ENCODE measurements at places on chromosomes 5 and 9.
A peak's percentile ranks its signal among the peaks of the same experiment; 100 is the strongest.

- no peak for DNase-seq
Measured at GRCh38 chr9:131279196-131279862, 3.0 kb upstream of the FAM78A start.

- DNase-seq, result no peak
Measured at GRCh38 chr9:26013199-26013598, 335.0 kb upstream of the TUSC1 start.

DNA sequence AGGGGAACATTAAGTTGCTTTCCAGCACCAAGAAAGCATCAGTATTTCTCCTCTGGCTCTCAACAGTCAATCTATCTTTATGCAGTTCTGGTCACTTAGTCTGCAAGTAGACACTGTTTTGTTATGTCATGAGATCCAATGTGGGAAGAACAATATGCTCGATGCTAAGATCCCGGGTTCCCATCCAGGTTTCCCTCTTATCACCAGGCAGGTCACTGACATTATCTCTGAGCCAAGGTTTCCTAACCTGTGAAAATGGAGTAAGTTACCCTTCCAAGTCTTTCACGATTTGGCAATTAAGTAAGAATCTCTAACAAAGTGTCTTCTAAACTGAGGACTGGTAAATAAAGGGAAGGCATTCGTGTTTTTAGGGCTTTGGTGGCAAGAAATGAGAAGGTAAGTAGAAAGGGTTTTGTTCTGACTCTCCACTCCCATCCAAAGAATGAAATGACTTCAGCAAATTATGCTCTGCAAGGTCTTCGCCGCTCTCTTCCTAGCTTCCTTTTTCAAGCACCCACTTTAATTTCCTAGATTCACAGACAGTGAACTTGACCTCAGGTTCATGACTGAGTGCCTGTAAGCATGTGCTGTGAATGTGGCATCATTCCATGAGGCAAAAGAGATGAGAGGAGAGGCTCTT lies 86.4 kb downstream of the DCP2 start:
- no peak for DNase-seq

GRCh38 chr5:54021431-54022164 lies 288.8 kb downstream of the ARL15 start:
- DNase-seq, result peak; percentile 35

GRCh38 chr5:143208781-143209510 lies 194.5 kb downstream of the NR3C1 start:
- no peak for DNase-seq

- DNase-seq, result no peak
Measured at GRCh38 chr9:36221667-36222066, 30.9 kb downstream of the CLTA start.

- peak; percentile 90 for DNase-seq
Measured at GRCh38 chr9:70924380-70924779, 197.0 kb downstream of the TRPM3 start.

DNA sequence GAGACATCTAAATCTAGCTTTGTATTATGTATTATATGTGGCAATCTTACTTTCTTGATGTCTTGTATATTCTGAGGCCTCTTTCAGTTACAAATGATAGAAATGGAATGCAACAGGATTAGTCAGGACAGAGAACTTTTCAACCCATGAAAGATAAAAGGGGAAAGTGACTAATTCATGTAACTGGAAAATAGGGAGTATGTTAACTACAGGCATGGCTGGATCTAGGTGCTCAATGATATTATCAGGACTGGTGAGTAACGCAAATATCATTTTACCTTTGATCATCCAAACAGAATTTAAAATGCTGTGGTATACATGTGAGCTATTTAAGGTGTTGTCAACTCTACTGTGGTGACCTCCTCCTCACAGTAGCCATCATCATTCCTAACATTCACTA lies 215.7 kb upstream of the GLRA1 start:
- no peak for DNase-seq

DNA sequence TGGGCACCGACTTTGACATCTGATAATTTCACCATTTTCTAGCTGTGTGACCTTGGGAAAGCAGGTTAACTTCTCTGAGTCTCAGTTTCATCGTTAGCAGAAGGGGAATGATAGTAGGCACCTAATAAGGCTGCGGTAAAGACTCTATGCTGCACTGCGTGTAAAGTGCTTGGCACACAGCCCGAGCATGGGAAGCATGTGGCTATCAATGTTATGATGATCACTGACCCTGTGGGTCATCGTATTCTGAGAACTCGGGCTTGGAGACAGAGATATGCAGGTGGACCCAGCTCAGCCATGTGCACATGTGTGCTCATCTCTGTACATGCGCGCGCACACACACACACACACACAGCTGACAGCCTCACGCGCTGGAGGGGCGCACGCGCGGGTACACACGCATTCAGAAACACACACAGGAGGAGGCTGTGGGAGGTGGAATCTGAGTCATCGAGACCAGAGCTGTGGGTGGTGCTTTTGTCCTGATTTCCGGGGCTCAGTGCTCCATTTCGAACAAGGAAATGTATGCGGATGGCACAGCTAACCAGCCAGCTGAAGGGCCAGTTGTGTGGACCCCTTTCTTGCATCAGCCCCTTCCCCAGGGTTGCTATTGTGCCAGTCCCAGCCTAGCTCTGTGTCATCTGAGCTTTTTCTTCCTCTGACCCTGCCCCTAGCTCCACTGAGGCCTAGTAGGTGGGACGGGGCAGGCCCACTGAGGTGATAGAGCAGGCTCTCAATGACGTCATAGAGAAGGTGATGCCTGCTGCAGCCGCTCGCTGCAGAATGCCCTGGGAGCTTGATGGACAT lies 11.1 kb upstream of the ARAP3 start:
- DNase-seq, result no peak

DNA sequence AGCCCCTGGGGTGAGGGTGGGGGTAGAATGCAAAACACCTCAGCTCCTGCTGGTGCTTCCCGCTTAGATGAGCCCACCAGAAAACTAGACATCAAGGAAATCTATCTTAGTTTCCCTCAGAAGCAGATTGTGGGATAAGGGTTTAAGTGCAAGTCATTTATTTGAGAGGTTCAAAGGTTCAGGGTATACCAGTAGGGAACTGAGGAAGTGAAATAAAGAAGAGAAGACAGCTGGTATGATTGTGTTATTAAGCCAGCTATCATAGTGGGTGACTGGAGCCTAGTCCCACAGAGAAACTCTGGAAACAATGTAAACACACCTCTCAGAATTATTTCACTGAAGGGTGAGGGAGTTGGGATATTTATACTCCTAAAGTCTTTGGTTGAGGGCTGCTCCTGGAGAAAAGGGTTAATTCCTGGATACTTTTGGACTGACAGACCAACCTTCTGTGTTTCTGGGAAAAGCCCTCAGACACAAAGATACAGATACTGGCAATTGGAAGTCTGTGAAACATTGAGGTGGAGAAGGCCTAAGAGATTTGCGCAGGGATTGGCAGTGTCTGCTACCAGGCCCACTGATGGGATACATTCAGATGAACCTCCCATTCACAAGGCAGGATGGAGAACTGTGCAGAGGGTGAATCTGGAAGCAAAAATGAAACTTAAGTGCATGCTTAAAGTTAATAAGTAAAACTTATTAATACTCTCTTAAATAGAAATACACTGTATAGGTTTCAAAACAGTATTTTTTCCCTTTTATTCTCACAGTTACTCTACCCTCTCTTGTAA lies 6.4 kb upstream of the DCTN4 start:
- no peak for DNase-seq

DNA sequence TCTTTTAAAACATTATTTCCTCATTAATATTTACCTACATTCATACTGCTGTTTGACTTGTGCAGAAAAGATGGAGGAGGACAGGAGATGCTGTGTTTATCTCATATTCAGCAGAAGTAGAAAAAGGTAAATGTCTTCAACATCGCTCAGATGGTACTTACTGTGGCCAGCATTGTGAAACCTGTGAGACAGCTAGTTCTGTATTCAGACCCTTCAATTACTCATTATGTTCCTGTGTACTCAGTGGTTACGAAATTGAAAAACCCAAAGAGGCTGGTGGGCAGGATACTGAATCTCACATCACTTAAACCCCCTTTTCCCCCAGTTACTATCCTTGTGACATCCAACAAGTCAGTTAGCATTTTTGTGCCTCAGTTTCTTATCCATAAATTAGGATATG lies 216.0 kb downstream of the KDM4C start:
- no peak for DNase-seq

DNA sequence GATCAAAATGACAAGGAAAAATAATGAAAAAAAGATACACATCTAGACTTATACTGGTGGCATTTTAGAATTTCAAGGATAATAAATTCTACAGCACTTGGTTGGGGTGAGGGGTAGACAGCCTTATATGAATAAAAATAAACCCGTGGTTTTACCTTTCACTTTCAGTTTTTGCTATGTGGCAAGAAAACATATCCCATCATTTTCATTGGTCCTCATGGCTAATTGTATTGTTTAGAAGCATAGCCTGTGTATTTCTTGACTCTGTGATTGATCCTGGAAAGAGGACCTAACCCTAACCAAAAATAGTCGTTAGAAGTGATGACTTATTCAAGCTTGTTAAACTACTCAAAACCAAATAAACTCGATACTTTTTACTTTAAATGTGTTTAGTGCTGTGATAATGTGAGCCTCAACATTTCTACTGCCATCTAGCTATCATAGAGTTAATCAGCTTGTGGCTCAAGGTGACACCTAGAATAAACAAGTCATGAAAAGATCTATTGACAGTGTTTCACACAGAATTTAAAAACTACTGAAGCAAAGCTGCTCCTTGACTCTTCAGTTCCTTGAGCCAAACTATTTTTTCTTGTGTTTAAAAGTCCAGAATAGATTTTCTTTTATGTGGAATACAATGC lies 153.3 kb upstream of the IZUMO3 start:
- DNase-seq, result no peak

- DNase-seq, result no peak
Measured at GRCh38 chr5:139472386-139473030, 1.7 kb downstream of the SMIM33 start.

GRCh38 chr5:40381676-40382363 lies 297.9 kb upstream of the PTGER4 start:
- DNase-seq, result no peak

DNA sequence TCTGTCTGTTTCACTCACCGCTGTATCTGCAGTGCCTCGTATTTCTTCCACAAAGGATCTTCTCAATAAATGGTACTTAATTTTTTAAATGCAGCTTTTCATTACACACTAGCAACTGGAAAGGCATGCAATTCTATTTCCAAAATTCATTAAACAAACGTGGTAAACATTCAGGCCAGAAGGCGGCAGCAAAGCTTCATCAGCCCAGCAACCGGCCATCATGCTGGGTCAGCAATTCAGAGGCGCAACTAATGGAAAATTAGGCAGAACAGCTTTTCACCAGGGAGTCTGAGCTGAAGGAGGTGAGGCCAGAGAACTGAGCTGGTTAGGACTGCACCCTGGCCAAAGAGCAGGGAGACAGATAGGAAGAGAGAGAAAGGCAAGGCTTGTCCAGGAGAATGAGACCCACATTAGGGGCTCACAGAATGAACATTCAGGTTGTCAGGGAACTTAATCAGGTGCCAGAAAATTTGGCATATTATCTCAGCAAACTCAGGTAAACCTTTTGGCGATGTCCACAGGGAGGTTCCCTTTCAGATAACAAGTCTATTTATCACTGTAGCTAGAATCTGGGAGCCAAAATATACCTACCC lies 17.7 kb upstream of the RNF180 start:
- peak; percentile 12 for DNase-seq

DNA sequence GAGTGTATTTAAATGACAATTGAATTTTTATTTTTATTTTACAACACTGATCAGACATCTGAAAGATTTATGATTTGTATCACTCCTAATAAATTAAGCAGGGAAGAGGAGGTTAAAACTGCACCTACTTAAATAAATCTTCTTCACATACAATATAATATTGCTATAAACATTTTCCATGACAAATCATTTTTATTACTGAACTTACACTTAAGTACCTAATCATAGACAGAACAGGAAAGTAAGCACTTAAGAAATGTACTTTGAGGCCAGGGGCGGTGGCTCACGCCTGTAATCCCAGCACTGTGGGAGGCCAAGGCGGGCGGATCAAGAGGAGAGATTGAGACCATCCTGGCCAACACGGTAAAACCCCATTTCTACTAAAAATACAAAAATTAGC lies 3.8 kb downstream of the PFDN1 start:
- DNase-seq, result no peak

GRCh38 chr5:170339780-170340167 lies 42.2 kb upstream of the LCP2 start:
- DNase-seq, result no peak

DNA sequence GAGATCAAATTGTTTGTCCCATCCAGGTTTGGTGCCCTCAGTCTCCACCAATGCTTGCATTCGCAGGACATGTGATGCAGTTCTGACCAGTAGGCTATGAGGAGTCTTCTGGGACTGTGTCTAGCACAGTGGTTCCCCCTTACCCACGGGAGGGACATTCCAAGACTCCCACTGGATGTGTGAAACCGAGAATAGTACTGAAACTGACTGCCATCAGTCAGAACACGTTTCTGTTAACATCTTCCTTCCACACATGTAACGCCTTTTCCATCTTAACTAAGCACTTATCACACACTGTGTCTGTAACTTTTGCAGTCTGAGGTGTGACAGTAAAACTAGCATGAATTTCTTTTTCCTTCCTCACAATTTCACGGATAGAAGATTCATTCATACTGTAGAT lies 74.7 kb downstream of the PTTG1 start:
- DNase-seq, result no peak

DNA sequence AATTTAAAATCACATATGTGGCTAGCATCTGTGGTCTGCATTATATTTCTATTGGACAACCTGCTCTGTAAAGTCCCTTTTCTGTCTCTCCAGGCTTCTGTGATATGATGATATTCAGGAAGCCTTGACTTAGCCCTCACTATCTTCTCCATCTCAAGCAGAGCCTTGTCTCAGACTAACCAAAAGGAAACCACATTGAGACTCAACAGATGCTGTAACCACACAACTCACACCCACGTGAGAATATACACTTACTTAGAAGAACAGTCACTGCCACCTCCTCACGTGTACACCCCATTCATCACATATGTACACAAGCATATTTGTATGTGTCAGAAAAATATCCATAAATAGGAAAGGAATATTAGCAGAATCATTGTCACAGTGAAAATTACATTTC lies 33.6 kb downstream of the HTR4 start:
- DNase-seq, result no peak

DNA sequence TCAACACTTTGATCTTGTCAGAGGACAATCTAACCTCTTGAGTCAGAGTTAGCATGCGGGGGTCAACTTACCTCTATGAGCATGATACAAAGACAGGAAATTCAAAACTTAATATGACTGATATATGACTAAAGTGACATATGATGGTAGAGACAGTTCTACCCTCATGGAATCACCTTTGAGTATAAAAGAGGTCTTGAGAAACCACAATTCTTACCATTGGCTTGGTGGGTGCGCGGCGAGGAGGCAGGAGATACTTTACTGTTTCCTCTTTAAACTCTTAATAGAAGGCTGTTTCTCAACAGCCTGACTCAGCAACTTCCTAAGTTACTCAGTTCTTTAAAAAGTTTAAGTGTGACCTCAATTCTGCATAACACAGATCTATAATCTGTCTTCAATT lies 372.8 kb downstream of the KIAA0825 start:
- DNase-seq, result no peak

- DNase-seq, result no peak
Measured at GRCh38 chr5:133967698-133968203, 674 bp downstream of the C5orf15 start.

- DNase-seq, result peak; percentile 87
Measured at GRCh38 chr9:92607773-92608172, 62.2 kb downstream of the IPPK start.

- no peak for DNase-seq
Measured at GRCh38 chr5:78647351-78647818, 1.2 kb downstream of the LHFPL2 start.

GRCh38 chr5:132905938-132906337 lies 32.5 kb downstream of the LEAP2 start:
- DNase-seq, result no peak
